ENCODE measurements at places on chromosomes 7 and 10. TPM values are rescaled to one million over a fixed set of nuclear protein-coding genes. Genes with fewer than 3 reads are reported as not detected.

The KCND2 gene
- total RNA-seq: not detected

- DNase-seq: peak; percentile 27
Measured at GRCh38 chr10:61135276-61135721, 191.3 kb upstream of the RHOBTB1 start.

DNA sequence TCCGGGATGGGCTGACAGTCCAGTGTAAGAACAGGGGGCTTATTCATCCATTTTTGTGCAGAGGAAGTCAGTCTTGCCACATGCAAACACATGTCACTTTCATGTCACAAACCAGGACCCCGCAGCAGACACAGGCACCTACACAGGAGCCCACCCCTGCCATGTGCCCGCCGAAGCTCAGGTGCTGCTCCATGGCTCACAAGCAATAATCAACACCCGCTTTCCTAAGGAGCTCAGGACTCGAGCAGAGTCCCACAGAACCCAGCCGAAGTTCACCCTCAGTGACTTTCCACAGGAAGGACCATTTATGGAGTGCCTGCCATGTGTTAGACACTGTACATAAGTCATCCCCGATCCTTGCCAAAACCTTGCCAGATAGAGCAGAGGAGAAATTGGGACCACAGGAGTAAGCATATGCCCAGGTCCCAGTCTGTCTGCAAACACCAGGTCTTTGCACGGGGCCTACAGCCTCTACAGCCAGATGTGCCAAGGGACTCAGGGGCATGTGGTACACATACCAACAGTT, 99.4 kb downstream of the EBF3 start:
- peak; percentile 24 for DNase-seq

DNA sequence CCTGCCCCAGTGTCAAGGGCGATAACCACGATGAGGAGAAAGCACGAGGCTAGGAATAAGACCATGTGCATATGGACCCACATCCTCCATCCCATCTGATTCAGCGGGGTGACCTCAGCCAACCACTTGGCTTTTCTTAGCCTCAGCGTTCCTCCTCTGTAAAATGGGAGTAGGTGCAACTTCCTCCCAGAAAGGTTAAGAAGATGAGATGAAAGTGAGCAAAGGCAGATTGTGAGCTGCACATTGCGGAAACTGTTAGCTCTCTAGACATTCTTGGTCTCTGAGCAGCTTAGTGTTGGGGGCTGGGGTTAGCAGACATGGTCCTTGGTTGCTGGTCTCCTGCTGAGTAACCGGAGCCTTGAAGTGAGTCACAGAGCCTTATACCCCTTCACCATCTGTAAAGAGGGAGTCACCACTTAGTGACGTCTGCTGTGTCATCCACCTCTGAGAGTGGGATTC, 497.3 kb upstream of the GALNT17 start:
- peak; percentile 93 for DNase-seq

The SH2D4B gene
- total RNA-seq: 0.06 TPM

The UCN3 gene
- not detected for total RNA-seq

Measured in Daoy (cell line).